ENCODE measurements at places on chromosomes 6 and 20. TPM values are rescaled to one million over a fixed set of nuclear protein-coding genes. Genes with fewer than 3 reads are reported as not detected.

HTR1E gene
- not detected for total RNA-seq

DLK2 gene
- total RNA-seq = not detected

DNA sequence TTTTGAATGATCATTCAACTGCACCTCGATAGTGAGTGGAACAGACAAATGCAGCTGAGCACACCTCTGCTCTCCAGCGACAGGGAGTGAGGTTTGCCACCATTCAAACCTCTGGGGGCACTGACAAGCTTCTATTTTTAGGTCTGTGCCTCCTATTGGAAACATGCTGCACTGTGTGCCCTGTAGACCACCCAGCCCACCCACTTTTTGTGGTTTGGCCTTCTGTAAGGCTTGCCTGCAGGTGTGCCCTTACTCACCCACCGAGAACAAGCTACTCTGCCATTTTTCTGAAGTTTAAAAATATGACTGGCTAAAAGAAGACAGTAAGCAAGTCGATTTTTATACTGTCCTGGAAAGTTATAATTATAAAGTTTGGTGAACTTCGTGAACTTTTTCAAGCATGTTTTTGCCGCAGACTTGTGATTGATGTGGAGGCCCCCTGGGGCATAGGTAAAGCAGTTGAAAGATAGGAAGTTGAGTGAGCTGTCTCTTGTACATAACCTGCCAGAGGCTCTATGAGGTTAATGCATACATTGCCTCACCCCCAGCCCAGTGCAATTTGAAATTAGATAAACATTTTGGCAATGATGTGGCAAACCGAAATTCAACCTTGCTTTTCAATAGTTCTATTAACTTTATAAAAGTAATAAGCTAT is 53.8 kb downstream of the ADGRG6 start:
- no peak for DNase-seq

DNA sequence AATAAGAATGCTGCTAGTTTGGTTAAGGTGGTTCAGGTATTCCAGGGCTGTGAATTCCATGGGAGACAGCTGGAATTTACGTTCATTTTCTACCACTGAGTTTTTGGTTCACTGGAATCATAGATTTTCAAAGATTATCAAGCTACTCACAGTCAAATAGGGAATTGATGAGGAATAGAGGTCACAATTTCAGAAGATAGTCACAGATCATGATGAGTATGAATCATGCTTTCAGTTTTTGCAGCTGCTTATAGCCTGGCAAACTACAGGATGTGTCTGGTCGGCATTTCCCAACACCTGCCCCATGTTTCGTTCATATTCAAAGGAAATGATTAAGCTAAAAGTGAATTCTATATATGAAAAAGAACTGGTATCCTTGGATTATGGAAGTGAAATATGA is 58.7 kb downstream of the BCKDHB start:
- no peak for DNase-seq

Measured in breast epithelium (tissue), 4 donors.